ENCODE measurements at places on chromosomes 1 and 21.

- DNase-seq: no peak
Measured at GRCh38 chr1:187114792-187115191, 286.0 kb downstream of the PLA2G4A start.

DNA sequence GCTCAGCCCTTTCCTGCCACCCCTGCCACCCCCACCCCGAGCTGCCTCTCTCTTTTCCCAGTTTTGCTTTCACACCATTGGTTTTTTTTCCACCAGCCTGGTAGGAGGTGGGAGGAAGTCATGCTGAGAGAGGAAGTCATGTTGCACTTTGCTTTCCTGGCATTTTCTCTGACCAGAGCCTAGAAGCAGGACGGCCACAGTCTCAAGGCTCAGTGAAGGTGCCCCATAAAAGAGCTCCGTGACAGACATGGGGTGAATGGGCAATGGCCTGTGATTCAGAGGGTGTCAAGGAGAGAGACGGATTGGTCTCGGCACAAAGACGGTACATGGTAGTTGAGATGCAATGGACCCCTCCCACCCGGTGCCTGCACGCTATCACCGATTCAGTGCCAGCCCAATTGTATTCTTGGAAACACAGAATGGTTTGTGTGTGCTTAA lies 42.1 kb upstream of the DMRTB1 start:
- DNase-seq: no peak

DNA sequence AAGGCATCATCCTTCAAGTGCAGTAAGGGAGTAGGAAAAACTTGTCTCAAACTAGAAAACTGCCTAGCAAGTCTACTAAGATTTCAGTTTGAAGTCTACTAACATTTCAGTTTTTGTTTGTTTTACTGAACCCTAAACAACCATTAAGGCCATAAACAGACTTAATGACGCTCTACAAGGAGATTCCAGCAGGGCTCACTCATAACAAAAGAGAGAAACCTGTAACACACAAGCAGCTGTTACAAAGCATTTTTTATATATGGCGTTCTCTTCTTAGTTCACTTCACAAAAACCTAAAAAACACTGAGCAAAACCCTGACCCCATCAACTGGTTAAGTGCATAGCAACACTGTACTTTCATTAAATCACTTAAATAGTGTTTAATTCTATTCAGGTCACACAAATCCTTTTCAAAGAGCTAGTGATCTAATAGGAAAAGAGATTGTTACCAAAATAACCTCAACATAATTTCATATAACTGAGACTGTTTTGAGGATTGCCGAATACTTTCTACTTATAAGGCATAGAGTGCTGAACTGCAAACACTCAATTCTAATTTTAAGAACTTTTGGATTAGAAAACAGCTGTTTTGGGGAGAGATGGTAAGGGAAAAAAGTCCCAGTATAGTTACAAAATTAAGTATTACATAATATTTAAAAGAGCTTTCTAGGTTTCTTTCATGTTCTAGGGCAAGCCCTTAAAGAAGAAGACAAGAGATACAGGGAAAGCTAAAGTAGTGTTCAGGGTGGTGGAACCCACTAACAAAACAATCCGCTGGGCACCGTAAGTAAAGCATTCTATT lies 1.4 kb downstream of the B3GALNT2 start:
- peak; percentile 29 for DNase-seq

- DNase-seq: no peak
Measured at GRCh38 chr1:81004011-81004410, 796.7 kb upstream of the ADGRL2 start.

DNA sequence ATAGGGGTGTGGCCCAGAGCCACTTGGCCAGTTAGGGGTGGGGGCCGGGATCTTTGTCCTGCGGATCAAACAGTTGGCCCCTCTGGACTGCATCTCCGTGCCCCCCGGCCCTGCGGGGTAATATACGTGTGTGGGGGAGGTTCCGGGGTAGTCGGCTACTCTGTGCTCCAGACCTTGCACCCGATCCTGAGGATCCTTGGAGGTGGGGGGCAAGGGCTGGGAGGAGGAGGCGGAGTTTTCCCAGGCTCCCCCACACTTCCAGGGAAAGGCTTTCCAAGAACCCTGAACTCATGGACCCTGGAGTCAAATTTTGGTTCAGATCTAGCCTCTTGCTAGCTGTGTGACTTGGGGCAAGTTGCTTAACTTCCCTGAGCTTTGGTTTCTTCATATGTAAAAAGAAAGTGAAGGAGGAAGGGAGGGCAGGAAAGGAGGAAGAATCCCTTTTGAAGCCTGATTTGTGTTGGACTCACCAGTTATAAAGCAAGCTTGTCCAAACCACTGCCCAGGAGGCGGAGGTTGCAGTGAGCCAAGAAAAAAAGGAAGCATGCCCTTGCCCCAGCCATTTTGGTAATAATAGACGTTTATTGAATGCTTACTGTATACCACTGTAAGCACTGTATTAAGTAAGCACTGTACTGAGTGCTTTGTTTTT lies 686 bp downstream of the MIIP start:
- no peak for DNase-seq

DNA sequence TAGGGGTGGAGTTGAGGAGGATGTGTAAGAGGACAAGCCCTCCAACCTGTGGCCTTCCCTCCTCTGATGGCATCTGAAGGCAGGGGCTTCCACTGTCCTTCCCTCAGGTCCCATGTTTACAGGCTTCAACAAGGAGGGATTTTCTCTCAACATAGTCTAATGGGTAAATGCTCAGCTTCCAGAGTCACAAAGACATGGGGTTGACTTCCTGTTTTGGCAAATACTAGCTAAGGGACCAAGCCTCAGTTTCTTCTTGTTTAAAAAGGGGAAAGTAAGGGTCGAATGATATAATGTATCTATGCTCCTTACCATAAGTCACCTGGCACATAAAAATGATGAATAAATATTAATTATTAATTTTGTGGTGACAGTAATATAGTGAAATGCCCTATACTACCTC lies 3.1 kb downstream of the SV2A start:
- no peak for DNase-seq

DNA sequence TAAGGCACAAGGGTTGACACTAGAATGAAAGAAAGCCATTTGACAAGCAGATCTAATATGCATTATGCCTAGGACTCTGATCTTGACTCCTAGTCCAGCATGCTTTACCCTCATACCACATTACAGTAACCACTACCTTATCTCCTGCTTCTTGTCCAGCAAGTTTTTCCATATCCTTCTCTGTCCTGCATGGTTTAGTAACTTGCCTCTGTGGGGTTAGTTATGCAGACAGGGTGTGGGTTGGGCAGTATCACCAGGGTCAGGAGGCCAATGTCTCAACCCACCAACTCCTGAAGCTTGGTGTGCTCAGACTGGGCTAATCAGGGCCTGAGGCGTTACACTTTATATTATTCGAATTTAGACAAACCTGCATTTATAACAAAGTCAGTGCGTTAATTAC lies 18.8 kb downstream of the DHDDS start:
- no peak for DNase-seq

DNA sequence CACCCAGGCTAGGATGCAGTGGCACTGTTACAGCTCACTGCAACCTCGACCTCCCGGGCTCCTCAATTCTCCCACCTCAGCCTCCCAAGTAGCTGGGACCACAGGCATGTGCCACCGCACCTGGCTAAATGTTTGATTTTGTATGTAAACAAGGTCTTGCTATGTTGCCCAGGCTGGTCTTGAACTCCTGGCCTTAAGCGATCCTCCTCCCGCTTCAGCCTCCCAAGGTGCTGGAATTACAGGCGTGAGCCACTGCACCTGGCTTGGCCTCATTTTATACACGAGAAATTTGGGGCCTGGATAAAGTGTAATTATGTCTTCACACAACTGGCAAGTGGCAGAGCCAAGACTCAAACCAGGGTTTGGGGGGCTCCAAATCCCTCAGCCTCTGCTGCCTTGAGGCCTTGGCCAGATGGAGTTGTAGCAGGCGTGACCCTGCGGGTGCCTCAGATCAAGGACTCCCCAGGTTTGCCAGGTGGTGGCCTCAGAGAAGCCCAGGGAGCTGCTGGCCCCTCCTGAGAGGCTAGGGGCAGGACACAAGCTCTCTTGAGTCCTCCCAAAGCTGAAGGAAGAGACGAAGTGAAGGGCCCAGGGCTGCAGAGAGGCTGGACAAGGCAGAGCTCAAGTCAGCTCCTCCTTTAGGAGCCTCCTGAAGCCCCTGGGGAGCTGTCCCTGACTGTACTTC lies 61.7 kb downstream of the MDM4 start:
- no peak for DNase-seq

- no peak for DNase-seq
Measured at GRCh38 chr1:3496916-3497315, 42.5 kb downstream of the ARHGEF16 start.

GRCh38 chr1:29960876-29961275 lies 724.6 kb downstream of the PTPRU start:
- DNase-seq: no peak

GRCh38 chr1:184595596-184595995 lies 159.1 kb downstream of the EDEM3 start:
- no peak for DNase-seq

DNA sequence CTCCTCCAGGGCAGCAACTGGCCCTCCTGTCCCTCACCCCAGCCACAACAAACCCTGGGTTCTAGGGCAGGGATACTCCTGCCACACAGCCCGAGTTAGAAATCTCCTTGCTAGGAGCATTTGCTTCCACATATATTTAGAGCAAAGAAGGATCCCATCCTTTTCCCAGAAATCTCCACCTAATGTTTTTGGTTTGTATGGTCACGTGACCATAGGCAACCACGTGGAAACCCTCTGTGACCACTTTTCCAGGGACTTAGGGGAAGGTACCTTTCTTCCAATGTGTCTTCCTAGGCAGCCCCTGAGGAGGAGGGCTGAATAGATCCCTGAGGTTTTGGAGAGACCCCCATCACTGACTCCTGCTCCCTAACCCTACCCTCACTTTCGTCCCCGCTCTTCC lies 25.5 kb downstream of the VANGL2 start:
- no peak for DNase-seq

- no peak for DNase-seq
Measured at GRCh38 chr21:17848228-17848627, 29.1 kb upstream of the C21orf91 start.

Data from CD8-positive, alpha-beta T cell (primary cell).